ENCODE measurements at places on chromosomes 5 and 9.

DNA sequence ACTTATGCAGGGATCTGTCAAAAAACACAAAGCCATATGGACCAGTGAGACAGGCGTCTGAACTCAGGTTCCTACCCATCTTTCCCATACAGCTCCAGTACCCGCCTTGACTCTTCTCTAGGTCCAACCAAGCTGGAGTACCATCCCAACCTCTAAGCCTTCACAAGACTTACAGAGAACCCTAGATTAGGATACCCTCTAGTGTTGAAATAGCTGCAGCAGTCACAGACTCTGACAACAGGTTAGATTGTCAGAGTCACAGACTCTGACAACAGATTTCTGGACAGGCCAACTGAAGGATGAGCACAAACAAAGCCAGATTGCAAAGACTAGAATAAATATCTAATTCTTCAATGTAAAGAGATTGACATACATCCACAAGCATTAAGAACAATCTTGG, 266.1 kb downstream of the GRIA1 start:
- peak; percentile 1 for DNase-seq

DNA sequence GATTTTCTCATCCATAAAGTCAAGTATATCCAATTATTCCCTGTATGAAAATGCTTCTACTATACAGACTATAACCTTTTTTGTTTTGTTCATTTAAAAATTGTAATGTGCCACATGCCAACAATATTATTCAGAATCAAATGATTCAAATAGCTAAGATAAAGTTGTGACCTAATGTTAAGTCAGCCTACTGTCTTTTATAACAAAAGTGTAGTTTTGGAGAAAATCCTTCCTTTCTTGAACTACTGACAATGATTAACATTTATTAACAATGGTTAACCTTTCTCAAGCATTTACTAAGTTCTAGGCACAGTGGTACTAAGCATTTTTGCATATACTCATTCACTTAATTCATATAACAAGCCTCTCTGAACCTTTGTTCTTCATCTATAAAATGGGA, 25.0 kb downstream of the CSF2 start:
- DNase-seq: no peak

DNA sequence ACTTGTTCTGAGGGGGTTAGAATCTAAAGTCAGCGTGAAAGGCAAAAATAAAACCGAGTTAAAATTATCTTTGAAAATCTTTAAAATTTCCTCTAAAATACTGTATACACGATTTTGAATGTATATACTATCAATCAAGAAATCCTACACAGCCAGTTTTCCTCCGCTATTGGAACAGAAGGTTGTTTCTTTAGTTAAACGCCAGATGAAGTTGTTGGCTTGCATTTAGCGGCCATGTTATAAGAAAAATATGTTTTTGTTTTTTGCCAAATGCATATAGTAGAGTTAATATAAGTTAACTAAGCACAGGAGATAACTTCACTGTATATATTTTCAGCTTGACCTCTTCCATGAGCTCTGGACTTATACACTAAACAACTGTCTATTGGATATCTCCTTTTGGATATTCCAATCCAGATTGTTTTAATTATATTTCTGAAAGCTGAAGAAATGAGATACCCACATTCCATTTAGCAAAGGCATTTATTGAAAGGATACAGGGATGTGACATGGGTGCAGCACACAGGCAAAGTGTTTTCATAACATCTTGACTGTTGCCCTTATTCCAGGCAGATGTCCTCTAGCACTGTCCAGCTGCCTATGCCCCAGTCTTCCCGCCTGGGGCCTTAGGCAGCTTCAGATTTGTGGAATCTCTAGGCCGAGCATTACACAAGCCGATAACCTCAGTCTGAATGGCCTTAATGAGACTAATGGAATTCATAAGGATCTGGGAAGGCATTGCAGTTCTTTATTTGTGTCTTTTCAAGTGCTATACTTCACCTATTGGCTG, 10.0 kb upstream of the ATG10 start:
- DNase-seq: no peak

DNA sequence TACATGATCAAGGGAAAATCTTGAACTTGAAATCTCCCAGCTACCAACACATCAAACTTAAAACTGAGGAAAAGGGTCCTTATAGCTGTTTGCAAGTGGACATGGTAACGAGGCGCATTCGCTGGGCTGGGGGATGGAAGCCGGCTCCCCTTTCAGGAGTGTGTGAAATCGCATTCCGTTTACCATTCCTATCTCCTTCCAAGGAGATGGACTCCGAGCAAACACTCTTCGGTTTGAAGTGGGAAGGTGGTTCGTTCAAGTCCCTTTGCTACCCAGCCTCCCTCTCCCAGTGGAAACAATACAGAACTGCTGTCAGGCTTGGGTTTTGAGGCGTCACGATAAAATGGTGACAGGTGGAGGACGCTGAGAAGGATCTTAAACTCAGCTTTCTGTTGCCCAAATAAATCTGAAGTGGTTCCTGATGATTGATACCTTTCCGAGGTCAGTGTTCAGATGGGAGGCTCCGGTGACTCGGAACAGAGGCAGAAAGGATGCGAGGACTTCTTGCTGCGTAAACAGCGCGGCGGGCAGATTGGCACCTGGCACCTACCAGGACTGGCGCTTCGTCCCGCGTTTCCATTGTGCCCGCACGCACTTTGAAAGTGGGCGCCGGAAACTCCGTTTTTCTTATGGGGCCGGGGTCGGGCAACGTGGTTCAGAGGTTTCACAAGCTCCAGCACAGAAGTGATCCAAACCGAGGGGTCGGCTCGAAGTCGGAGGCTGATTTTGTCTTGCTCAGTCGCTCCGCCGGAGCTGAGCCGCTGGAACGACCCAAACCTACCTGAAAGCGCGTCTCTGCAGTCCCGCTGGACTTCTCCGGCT, 7.0 kb downstream of the MSX2 start:
- DNase-seq: no peak

- no peak for DNase-seq
These were observed 31.0 kb downstream of the CSF2 start for GRCh38 chr5:132104556-132104955.

DNA sequence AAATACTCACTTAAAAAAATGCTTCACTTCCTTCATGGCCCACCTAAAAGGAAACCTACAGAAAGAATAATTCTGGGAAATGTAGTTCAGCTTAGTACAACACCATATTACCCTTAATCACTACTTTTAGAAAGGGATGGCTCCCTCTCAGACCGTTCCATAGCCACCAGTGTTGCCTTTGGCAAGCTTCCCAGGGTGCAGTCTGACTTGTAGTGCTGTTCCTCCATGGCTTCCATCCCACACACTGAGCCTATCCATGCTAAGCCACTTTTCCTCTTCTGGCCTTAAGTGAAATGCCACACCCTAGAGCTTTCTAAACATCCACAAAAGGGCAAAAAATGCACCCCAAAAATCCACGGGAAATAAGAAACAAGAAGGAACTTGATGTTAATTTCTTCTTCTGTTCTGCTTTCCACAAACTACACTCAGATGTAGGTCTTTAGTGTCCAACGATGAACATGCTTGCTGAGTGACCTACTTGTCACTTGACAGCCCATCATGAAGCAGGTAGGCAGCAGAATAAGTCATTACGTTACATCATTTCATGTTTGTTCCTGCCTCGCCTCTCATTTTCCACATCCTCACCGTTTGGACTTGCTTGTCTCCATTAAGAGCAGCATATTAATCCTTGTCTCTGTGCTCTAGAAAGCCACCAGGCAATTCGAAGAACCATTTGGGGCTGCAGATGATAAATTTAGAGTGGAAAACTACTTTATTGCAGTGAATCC, 391.1 kb upstream of the GRAMD2B start:
- peak; percentile 64 for DNase-seq

GRCh38 chr5:128493657-128494329, 44.3 kb downstream of the FBN2 start:
- DNase-seq: peak; percentile 23

DNA sequence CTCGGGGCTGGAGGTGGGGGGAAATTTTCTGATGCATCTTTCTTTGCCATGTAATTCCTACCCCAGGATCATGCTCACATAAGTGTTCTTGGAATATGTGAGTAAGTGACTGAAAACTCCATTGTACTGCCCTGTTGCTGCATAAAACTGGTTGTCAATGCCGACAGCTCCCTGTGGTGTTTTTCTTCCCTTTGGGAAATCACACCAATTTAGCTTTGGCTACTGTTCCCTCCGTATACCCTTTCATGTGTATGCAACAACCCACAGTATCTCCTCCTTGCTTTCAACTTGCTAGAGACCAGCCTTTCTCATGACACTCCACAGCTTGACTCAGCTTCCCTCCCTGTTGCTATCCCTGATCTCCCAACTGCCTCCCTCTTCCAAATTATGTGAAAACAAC, 240.6 kb downstream of the TRIM32 start:
- no peak for DNase-seq

DNA sequence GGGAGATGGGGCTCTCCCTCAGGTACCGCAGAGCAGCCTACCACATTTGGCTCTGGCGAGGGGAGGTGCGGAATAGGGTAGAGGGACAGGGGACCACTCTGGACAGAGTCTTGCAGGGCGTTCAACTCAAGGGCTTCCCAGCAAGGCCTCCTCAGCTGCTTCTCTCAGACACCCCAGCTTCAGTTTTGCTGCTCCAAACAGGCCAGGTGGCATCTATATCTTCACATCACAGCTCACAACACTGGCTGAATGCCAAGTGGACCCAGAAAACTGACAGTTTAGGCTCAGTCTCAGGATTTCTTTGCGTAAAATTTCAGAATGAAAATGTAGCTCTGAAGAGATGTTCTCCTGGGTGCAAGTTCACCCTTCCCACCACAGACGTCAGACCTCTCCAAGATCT, 592.6 kb upstream of the ADAMTS16 start:
- no peak for DNase-seq

DNA sequence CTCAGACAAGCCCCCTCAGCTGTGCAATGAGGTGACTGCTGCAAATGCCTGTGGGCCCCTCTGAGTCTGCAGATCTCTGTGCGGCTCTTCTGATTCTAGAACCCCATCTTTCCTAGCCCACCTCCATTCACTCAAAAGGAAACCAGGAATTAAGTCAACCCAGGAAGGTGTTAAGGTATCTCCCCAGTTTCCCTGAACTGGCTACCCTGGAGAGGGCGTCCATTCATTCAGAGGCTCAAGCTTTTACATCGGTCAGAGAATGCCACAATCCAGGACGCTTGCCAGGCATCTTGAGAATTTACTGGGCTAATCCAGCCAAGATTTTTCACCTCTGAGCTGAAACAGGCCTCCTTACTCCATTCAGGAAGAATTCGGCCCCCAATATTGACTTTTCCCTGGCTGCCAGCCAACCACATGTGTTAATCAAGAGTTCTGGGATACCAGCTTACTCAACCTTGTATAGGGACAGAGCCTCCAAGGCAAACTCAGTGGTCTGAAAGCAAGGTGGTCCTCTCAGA, 889 bp upstream of the ADAMTS12 start:
- peak; percentile 95 for DNase-seq

GRCh38 chr5:79030663-79031484, 38.6 kb downstream of the DMGDH start:
- no peak for DNase-seq

DNA sequence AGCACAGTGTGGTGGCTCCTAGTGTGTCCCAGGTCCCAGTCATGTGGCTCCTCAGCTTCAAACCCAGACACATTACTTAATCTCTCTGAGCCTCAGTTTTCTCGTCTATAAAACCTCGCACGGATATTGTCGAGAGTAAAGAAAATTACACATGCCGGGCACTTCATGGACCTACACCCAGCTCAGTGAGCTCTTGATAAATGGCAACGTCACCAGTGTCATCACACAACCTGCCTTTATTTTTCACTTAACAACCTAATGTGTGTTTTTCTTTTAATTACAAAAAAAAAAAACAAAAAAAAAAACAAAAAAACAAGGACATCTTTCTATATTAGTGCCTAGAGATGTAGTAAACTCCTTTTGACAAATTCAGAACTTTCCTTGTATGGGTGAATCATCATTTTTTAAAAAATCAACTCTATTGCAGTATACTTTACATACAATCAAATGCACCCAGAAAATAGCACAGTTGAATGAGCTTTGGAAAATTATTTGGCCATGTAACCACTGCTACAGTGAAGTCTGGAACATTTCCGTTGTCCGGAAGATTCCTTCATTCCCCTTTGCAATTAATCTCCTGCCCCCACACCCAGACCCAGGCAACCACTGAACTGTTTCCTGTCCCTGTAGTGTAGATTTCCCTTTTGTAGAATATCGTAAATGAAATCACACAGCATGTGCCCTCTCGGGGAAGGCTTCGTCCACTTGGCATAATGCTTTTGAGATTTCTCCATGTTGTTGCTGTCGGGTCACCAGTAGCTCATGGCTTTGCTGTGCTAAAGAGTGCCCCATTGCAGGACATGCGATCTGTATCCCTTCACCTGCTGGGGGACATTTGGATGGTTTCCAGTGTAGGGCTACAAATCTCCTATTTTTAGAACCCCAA, 100.4 kb upstream of the LARP1 start:
- DNase-seq: peak; percentile 42

GRCh38 chr5:21397693-21398092, 1409.7 kb upstream of the CDH18 start:
- no peak for DNase-seq

DNA sequence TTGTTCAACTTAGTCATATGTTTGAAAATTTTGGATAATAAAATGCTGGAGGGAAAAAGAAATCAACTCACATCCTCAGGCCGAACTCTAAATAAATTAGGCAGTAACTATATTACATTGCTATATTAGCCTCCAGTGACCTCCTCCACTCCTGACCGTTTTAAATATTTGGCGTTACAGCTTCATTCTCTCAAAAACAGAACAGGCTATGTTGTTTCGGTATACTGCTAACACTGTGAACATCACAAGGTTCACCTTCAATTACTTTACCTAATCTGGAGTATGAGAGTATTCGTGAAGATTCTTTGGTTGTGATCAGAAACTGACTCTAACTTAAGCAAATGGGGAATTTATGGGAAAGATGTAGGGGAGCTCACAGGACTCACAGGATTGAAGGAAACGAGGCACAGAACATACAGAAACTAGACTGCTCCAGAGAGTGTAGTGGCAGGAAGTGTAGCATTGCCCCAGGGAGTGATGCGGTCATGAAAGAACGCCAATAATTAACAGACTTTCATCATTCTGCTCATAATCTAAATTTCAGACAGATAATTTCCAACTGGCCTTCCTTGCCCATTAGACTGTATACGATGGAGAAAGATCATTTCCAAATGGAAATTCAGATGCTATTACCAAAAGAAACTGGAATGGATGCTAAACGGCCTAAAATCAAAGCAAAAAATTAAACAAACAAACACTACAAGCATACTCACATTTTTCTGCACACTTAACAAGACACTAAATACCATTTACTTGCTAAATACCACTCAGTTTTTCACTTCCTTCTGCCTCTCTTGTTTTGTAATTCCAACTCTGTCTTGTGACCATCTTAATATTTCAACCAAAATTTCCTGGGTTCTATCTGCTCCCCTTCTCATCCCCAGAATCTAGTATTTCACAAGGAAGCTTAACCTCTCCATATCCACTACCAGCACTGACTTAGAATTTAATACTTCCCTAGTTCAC, 110.1 kb upstream of the LPAR1 start:
- DNase-seq: peak; percentile 29

- no peak for DNase-seq
These were observed 40.1 kb upstream of the UBAC1 start for GRCh38 chr9:136001231-136001630.

- no peak for DNase-seq
These were observed 407.1 kb downstream of the LRRC70 start for GRCh38 chr5:62985749-62986148.

- DNase-seq: peak; percentile 22
These were observed 176.4 kb upstream of the PITX1 start for GRCh38 chr5:135210286-135211055.

GRCh38 chr5:69454460-69455249, 37.9 kb upstream of the OCLN start:
- DNase-seq: no peak

Data from iris pigment epithelial cell (primary cell).